ENCODE measurements at places on chromosomes 5 and 9.
A peak's percentile ranks its signal among the peaks of the same experiment; 100 is the strongest.

GRCh38 chr5:172951371-172952033 lies 7.7 kb upstream of the RPL26L1 start:
- DNase-seq, result no peak

DNA sequence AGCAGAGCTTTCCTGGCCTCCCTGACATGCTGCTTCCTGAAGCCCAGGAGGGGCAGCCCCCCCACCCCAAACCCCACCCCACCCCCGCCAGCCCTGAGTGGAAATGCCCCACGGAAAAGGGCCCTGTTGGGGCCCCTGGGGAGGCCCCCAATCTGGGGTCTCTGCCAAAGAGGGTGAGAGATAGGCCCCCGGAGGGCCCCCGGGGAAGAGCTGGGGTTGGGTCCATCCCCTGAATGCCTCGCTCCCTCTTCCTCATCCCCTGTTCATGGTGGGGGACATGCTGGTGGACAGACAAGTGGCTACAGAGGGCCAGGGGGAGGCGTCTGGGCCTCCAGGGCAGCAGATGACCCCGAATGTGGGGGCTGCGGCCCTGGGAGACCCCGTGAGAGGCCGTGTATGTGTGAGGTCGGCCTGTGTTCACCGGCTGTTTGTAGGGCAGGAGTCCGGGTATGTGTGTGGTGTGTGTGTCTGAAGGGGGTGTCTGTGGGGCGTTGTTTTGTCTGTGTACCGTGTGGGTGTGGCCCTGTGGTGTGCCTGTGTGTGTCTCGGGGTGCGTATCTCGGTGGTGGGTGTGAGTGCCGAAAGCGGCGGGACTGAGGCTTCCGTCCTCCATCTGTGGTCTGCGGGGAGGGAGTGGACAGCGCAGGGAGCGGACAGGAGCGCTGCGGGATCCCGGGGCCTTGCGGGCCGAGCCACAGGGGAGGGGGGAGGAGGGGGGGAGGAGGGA lies 11.3 kb downstream of the C9orf50 start:
- no peak for DNase-seq

DNA sequence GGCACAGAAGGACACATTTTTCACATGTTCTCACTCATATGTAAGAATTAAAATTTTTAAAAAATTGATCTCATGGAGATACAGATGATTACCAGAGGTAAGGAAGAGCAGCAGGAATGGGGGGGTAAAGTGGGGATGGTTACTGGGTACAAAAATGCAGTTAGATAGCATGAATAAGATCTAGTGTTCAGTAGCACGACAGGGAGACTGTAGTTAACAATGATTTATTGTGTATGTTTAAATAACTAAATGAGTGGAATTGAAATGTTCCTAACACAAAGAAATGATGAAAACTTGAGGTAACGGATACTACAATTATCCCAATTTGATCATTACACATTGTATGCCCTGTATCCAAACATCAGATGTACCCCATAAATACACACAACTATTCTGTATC lies 15.2 kb upstream of the TGFBI start:
- no peak for DNase-seq

GRCh38 chr5:118611332-118611945 lies 376.9 kb downstream of the DTWD2 start:
- peak; percentile 28 for DNase-seq

- DNase-seq, result peak; percentile 30
Measured at GRCh38 chr5:135578685-135579341, at the start of gene CXCL14. TSS of gene CXCL14 (minus strand) at chr5:135578991. CDS start at chr5:135578778, 213 bp downstream.

GRCh38 chr9:126606483-126606870 lies 7.3 kb upstream of the LMX1B start:
- DNase-seq, result no peak

All from HTR-8/SVneo (cell line).